ENCODE measurements at places on chromosomes 7 and 10.

- no peak for DNase-seq
Observed at GRCh38 chr10:96082153-96082552, 38.8 kb downstream of the CCNJ start.

- DNase-seq: no peak
Observed at GRCh38 chr10:93579089-93579488, 12.6 kb downstream of the FFAR4 start.

DNA sequence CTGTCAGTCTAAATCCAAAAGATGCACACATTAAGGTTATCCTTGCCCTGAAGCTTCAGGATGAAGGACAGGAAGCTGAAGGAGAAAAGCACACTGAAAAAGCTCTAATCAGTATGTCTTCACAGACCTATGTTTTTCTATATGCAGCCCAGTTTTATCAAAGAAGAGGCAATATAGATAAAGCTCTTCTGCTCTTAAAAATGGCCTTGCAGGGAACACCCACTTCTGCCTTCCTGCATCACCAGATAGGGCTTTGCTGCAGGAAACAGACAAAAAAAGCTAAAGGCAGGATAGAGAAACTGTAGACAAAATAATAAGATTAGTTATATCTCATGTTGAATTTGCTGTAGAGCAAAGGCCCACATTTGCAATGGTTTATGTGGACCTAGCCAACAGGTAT, 14.9 kb upstream of the IFIT1B start:
- DNase-seq: no peak

GRCh38 chr10:1440897-1441296, 296.4 kb downstream of the ADARB2 start:
- DNase-seq: no peak

DNA sequence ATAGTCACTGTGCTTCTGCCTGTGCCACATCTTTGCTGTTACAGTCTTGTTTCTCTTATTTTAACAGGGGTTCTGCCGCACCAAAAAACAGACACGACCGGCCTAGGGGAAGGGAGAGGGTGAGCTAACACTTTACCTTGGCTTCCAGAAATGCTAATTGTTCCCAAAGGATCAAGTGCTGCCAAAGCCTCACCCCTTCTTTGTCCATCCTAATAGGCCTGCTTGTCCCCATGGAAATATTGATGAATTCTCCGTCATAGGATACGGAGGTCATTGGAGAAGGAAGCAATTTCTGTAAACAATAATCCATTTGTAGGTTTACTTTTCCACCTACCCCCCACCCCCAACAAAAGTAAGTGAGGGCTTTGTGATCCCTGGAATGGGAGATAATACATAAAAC, 567.3 kb downstream of the KCNMA1 start:
- no peak for DNase-seq

DNA sequence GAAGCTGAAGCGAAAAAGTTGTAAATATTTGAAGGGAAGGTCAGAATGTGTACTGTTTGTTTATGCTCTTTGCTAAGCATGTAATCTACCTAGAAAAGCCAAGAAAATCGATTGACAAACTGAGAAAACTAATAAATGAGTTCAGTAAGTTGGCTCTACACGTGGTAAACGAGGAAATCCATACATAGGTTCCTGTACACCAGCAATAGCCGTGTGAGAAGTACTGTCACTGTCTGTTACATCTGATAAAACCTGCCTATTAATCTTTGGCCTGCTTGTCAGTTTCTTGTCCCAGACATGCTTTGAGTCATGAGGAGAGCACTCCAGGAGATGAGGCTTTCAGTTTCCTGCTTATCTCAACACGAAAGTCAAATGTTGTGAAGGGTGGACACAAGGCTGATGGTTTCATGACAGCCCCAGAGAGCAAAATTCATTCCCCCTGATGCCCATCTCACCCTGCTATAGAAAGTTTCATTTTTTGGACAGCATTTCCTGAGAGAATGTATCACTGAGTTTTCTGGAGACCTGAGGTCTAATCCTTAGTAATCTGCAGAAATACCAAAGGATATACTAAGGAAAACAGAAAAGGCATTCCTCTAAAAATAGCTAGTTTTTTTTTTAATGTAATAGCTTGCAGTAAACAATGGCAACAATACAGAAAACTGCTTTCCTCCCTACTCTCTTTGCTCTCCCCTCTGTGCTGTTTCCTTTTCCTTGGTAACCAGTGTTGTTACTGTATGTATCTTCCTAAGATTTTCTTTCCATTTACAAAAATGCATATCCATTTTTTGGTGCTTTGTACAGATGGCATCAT, 18.8 kb downstream of the BMPR1A start:
- DNase-seq: no peak

GRCh38 chr7:1049006-1049741, 4.8 kb downstream of the GPR146 start:
- DNase-seq: no peak

- no peak for DNase-seq
Observed at GRCh38 chr7:19417231-19417630, 272.0 kb upstream of the FERD3L start.

DNA sequence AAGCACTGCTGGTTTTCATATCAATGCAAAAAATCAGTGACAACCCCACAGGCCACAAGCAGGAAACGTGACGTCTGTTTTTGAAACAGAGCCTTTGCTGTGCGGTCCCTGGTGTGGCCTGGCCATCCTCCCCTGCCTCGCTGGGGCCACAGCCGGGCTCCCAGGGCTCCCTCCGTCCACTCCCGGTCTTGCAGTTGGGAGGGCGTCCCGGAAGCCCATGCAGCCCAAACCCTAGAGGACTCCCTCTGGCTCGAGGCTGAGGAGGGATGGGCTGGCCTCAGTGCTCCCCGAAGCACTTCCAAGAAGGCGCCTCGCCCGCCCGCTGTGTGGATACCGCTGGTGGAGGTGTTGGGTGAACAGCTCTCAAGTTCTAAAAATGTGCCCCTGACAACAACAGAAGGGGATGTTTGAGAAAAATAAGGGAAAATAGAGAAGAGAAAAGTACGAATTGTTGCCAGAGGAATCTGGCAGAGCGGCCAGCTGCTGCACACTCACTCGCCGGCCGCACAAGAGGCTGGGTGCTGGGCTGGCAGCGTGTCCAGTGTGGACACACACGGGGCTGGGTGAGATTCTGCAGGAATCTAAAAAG, 73.5 kb downstream of the ZRANB1 start:
- no peak for DNase-seq

DNA sequence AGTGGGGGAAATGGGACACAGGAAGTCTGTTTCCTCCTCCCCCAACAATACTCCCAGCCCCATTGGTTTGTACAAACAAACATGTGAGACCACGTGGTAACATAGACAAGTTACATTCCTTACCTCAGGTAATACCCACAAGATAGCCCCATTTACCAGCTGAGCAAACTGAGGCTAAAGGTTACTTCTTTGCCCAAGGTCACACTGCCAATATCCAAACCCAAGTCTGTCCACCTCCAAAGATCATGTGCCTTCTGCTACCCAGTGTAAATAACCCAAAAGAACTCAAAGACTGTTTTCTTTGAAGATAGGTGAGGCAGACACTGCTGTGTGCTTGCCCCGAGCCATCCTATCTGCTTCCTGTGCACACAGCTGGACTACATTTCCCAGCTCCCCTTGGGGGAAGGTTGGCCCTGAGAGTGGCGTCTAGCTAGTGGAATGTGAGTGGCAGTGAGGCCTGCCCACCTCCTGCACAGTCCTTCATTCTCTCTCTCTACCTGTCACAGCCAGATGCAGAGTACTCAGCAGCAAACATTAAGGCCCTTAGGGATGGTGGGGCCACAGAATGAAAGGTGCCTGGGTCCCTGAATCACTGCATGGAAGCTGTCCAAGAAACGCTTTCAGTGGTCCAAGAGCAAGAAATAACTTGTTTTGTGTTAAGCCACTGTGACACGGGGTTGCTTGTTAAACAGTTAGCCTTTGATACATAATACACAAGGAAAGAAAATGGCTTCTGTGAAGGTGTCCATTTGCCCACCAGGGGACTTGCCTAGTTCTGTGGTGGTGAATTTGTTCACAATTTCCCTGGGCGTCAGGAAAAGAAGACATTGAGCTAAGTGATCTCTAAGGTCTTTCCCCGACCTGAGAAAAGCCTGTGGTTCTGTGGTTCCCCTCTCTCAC, 257.7 kb upstream of the NFE2L3 start:
- no peak for DNase-seq

GRCh38 chr10:128047991-128048818, 78.0 kb downstream of the MKI67 start:
- DNase-seq: no peak

DNA sequence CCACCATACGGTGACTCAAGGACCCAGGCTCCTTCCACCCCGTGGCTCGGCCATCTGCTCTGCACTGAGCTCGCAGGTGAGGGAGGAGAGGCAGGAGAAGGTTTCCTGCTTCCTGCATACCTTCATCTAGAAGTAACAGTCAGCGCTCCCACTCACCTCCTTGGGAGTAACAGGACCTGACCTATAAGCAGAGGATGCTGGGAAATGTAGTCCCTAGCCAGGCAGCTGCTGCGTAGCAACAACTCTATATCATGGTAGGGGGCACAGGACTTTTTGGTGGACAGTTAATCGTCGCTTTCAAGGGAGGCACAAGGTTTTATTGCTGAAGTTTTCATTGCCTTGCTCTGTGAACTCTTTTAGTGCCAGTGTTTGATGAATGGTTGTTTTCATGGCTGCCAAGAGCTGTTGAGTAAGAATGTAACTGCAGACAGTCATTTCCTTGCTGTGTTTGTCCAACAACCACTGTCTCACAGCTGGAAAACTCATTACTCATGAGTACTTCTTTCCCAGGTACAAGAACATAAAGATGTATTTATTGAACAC, 10.2 kb upstream of the ZFYVE27 start:
- no peak for DNase-seq

GRCh38 chr10:60186315-60187071, 203.2 kb downstream of the ANK3 start:
- DNase-seq: no peak

DNA sequence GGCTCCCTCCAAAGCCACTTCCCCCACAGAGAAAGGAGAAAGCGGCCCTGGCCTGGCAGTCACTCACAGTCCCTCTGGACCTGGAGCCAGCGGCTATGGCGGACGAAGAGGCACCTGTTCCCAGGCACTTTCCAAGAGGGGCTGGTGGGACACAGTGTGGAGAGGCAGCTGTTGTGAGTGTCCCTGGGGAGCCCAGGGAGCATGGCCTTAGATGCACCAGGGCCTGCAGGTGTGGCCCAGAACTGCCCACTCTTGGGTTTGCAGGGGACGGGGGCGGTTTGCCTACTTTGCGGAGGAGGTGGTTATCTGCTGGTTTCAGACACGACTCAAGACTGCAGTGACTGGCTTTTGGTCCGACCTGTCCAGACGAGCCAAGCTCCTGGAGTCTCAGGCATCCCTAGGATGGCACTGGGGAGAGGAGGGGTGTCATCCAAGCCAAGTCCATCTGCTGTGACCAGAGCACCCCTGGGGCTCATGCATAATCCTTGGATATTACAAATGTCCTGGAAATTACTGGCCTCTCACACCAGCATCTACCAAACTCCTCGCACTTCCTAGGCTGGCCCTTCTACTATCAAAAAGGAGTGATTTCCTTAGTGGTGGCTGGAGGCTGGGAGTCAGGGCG, 18.4 kb downstream of the CTBP2 start:
- DNase-seq: no peak

GRCh38 chr10:12538491-12538995, 189.2 kb downstream of the CAMK1D start:
- DNase-seq: no peak
